CD4-positive, alpha-beta T cell treated with Interleukin-15 for 1 hour (primary cell): ENCODE measurements at places on chromosomes 7 and 10.

DNA sequence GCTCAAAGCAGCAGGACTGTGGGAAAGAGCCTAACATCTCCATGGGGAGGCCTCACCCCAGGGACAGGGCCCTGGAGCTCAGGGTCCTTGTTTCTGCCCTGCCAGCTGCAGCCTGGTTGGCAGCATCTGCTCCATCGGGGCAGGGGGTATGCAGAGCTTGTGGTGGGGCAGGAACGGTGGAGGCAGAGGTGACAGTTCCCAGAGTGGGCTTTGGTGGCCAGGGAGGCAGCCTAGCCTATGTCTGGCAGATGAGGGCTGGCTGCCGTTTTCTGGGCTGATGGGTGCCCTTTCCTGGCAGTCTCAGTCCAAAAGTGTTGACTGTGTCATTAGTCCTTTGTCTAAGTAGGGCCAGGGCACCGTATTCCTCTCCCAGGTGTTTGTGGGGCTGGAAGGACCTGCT lies 12.2 kb upstream of the AHCYL2 start:
- DNase-seq: no peak

DNA sequence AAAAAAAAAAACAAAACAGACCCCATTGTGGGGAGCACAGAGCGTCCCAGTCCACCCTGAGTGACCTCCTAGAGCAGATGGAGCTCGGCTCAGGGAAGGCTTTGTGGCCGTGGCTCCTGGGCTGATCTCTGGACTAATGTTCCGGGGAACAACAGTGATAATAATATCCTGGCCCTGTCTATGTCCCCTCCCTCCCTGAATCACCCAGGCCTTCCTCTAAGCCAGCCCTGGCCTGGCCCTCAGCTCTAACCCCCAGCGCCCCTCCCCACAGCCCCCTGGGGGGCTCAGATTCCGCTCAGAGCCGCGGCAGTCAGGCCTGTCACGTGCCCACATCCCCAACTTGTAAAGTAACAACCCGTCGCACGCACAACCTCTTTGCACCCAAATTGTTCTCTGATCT lies 48.3 kb downstream of the MICALL2 start:
- no peak for DNase-seq

DNA sequence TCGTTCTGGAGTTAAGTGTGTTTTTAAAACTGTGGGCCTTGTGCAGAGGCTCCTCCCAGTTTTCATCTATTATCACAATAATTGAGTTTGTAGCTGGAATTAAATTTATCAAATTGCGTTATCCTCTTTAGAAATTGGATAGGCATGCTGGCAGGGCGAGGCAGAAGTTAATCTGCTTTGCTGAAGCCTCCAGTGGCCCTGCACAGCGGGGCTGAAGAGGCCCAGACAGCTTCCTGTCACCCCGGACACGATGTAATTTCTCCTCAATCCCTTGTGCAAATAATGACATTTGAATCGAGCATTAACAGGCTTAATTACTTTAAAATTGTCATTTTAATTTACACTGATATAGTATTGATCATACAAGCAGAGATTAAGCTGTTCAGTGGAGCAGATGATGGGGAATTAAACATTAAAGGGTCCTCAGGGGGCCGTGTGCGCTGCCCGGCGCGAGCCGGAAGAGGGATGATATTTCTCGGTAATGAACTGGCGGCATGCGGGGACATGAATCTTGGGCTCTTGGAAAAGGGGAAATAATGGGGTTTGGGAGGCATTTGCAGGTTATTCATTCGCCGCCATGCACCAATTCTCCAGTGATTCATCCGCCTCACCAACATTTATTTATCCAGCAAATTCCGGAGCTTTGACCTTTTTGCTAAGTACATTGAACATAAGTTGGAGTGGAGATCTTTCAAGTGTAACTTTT lies 118.5 kb downstream of the NKX6-2 start:
- DNase-seq: no peak

DNA sequence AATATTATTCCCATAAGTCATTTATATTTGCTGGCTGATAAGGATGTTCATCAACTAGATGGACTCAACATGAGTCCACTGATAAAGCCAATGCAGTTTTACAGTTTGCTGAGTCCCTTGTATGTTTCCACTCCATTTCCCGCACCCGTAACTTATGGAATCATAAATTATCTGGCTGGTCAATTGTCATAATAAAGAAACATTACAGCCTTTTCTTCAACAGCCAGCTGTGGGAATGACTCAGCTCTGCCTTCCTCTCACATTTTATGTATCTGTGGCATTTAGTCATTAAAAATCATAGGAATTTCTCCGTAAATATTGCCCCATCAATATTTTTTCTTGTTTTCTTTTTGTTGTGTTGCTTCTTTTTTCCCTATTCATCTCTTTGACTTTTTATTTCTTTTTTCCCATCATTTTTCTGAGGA lies 22.3 kb upstream of the TMEM26 start:
- DNase-seq: no peak

DNA sequence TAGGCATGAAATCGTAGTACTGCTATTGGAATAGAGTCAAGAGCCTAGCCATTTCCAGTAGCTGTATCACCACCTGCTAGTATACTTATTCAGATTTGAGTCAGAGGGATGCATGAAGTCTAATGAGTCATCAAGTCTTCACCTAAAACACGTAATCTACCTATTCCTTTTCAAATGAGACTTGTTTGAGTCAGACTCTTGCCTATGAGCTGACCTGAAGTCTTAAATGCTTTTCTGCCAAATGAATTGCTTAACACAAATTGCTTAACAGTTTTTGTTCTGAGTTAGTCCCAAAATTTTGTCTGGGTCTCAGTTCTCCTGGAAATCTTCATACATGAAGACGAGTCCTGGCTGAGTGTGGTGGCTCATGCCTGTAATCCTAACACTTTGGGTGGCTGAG lies 165.2 kb downstream of the GNAT3 start:
- no peak for DNase-seq

- no peak for DNase-seq
Measured at GRCh38 chr7:157970744-157971143, 616.9 kb downstream of the PTPRN2 start.

- DNase-seq: no peak
Measured at GRCh38 chr10:51770709-51771108, 71.3 kb upstream of the CSTF2T start.

- no peak for DNase-seq
Measured at GRCh38 chr10:103757531-103758293, 97.7 kb downstream of the SH3PXD2A start.

- DNase-seq: peak; percentile 90
Measured at GRCh38 chr7:151631953-151632749, 112.5 kb upstream of the RHEB start.

- no peak for DNase-seq
Measured at GRCh38 chr7:112877691-112878460, 87.7 kb upstream of the TMEM168 start.

DNA sequence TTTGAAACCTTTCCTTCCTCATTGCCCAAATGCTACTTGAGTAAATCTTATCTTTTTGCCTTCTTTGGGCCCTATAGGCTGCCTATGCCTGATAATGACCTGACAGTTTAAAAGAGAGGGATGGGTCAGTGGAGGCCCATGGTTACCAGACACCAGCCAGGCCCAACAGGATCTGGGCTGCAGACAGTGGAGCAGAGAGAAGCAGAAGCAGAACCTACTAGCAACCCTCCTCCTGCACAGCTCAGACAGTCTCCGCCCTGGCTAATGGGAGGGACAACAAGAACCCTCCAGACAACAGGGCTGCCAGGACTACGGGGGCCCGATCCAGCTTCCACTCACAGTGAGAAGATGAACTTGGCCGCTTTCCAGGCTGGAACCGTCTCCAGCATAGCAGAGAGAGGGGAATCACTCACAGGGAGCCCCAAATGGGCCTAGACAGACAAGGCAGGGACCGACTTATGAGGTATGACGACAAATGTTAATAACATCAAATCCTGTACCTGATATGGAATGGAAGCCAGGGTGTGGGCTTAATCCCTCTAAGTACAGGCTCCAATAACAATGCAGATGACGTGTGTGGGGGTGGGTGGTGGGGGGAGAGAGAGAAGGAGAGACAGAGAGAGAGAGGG lies 31.7 kb upstream of the DGKI start:
- DNase-seq: no peak

DNA sequence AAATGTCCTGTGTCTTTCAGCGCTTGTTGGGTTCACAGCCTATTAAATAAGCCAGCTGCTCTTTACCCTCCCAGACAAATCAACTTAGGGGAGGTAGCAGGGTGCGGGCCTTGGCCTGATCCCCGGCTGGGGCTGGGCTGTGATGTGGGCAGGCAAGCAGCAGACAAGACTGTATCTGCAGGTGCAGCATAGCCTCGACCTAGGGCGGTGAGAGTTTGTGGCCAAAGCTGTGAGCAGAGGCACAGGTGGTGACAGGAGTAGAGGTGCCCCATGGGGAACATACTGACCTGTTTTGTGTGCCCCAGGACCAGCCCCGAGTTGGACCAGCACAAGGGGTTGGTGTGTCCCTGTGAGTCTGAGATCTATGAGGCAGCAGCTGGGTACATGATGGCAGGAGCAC lies 885.4 kb downstream of the ZNF37A start:
- DNase-seq: no peak

DNA sequence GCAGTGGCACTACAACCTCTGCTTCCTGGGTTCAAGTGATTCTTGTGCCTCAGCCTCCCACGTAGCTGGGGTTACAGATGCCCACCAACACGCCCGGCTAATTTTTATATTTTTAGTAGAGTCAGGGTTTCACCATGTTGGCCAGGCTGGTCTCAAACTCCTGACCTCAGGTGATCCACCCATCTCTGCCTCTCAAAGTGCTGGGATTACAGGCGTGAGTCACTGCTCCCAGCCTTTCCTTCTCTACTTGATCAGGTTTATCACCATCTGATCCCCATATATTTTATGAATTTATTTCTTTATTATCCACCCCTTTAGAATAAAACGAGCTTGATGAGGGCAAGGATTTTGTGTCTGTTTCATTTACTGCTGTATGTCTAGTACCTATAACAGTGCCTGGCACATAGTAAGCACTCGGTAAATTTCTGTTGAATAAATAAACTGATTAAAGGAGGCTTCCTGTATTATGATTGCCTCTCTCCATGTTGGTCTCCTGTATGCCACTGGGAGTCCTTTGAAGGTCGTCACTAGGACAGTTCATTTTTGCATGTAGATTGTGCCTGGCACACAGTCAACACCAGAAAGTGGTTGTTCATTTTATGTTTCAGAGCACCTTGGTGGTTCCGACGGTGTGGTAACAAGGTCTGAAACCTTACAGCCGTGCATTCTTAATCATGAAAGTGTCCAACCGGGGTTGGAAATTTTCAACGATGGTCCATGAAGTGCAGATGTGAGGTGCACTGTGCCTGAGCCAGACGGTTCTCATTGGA lies 9.6 kb upstream of the EIF3A start:
- DNase-seq: peak; percentile 34

DNA sequence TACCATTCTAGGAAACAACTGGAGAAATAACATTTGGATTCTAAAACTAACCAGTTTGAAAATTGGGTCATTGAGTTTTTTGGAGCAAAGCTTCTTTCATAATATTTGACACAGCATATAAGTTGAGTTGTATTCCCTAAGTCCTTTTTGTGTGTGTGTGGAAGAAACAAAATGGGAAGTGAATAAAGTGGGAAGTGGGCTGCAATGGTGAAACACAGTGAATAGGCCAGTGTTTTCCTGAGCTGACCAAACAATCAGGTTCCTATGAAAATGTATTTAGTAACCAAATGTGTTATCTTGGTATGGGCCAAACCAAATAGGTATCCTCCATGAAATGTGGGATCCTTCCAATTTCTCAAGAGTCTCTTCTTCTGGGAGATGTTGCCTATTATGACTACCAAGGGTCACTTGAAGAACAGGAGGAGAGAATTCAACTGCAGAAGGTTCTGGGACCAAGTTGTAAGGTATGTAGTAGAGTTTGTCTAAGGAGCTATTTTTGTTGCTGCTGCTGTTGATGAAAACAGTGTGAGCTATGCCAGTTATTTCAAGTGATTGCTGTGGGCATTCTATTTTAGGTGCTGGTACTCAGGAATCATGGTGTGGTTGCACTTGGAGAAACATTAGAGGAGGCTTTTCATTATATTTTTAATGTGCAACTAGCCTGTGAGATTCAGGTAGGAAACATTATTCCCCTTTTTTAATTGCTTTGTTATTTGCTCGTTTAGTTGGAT lies 88.3 kb upstream of the MXI1 start:
- DNase-seq: no peak

DNA sequence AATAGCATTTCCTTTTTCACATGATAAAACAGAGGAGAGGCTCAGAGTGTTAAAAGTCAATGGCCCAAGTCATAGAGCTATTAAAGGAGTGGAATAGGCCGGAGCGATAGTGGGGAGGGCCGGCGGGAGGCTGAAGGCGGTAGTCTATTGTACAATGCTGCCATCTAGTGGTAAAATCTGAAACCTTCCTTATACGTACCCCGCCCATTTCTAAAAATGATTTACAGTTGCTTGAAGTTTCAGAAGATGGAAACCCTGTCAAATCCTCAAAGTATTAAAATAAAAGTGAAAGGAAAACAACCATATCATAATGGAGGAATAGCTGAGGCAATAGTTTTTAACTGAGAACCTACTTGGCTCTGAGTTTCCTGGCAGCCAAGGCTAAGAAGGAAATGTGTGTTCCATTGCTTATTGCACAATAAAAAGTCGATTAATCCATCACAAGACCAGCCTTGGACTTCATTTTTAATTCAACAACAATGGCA lies 209.1 kb downstream of the CCSER2 start:
- no peak for DNase-seq

- no peak for DNase-seq
Measured at GRCh38 chr7:46741938-46742540, 821.0 kb upstream of the IGFBP3 start.

DNA sequence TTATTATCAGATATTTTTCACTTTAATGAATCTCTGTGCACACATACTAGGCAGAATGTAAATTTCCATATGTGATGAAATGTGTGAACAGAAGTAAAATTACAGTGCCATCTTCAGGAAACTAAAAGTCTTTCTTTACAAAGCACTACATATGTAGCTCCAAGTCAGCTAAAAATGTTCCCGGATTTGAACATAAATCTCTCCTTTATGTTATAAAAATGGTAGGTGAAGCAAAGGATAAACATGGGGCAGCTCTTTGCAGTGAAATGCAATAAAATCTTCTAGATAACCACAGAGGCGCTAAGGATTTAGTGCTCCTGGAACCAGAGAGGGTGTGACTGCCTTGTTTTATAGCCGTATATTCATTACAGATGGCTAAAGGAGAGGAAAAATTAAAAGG lies 104.9 kb upstream of the C7orf33 start:
- no peak for DNase-seq

DNA sequence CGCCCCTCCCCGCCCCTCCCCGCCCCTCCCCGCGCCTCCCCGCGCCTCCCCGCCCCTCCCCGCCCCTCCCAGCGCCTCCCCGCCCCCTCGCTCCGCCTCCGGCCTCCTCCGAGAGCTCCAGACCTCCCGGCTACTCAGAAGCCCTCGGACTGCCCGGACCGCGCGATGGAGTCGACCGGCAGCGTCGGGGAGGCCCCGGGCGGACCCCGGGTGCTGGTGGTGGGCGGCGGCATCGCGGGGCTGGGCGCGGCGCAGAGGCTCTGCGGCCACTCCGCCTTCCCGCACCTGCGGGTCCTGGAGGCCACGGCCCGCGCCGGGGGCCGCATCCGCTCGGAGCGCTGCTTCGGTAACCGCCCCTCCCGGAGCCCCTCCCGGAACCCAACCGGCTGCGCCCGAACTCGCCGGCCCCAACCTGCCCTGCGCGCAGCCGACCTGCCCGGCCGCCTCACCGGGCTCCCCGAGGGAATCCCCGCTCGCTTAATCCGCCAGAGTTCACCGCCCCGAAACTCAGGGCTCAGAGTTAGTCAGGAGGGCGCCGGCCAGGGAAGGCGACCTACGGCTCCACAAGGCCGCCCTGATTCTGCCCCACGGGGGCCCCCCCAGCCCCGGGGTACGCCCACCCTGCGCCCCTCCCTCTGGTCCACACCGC lies at the start of gene PAOX:
TSS of gene PAOX (plus strand) at position 111 of the 649 bp plus-strand sequence. CDS start at position 166, 55 bp downstream.
- DNase-seq: peak; percentile 67

- peak; percentile 66 for DNase-seq
Measured at GRCh38 chr7:39589323-39590111, 23.3 kb downstream of the YAE1 start.
